H54 (cell line): ENCODE measurements at places on chromosomes 2 and 18.

- DNase-seq = no peak
Observed at GRCh38 chr2:99641999-99642398, 152.2 kb upstream of the REV1 start.

- DNase-seq = no peak
Observed at GRCh38 chr2:105581555-105581944, 163.2 kb upstream of the NCK2 start.

DNA sequence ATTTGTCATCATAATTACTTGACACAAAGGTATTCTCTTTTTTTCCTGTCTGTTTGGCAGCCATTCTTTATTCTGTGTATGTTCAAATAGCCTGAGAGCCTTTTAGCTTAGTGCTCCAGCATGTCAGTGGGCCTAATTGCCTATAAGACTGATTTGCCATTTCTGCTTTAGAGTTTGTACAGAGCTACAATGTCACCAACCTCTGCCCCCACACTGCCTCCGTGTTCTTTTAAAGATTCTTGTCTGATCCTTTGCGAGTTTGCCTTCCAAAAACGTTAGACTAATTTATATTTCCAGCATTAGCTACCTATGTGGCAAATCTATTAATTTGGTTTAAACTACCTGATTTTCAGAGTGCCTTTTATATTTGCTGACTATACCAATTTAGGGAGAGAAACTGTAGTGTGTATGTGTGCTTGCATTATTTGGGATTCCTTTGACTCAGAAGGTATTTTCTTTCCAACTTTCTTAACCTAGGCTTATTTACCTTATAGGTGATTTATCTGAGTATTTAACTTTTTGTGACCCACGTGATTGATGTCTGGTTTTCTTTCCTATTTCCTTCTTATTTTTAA lies 70.8 kb downstream of the FAM117B start:
- no peak for DNase-seq

- DNase-seq = no peak
Observed at GRCh38 chr2:237739101-237739500, 59.5 kb upstream of the RBM44 start.

- DNase-seq = no peak
Observed at GRCh38 chr2:191126386-191127085, 24.3 kb downstream of the STAT4 start.

- peak; percentile 92 for DNase-seq
Observed at GRCh38 chr2:238143239-238143951, 4.9 kb downstream of the KLHL30 start.

DNA sequence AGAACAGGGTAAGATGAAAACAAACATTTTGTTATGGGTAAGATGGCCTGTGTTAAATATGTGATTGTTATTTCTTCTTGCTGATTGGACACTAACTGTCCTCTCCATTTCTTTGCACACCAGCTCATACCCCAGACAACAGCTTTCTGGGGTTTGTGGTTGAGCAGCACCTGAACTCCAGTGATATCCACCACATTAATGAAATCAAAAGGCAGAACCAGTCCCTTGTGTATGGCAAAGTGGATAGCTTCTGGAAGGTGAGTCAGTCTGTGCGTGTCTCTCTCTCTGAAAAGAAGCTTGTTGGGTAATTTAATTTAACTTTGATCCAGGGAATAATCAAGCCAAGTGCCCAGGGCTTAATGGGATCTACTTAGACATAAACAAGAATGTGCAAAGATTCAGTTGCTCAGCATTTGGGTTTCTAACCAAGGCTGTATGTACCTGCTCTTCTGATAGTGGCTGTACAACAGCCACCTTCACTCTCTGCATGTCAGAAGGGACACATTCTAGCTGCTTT lies 108.3 kb downstream of the MGAT5 start:
- no peak for DNase-seq

GRCh38 chr2:31270822-31271231 lies 36.9 kb downstream of the EHD3 start:
- no peak for DNase-seq

DNA sequence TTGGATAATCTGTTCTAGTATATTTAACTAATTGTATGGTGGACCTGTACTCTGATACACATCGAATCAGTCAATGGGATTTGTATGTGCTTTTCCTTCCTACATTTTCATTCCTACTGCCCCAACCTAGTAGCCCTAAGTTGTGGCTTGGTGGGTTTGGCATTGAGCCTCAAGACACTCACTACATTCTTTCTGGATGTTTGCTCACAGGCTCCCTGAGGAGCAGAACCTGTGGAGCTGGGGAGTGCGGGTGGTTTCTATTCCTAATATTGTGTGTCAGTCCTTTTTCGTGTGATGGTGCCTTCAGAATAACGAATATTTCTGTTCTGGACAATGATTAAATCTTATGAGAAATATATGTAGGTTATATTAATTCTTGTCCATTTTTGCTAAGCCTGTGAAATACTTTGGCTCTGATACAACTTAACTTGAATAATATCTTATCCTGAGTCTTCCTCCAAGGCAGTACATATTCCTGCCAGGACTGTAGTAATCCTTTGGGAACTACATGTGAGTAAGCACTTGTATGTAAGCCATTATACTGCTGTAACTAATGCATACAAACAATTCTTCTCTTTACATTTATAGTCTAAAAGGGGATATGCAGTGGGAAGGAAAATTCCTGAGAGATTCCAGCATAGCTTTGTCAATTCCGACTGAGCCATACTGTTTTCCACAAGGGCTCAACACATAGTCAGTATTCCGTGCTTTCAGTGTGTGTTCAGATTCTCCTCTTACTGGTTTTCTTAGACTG lies 150.6 kb downstream of the AGPS start:
- peak; percentile 30 for DNase-seq

DNA sequence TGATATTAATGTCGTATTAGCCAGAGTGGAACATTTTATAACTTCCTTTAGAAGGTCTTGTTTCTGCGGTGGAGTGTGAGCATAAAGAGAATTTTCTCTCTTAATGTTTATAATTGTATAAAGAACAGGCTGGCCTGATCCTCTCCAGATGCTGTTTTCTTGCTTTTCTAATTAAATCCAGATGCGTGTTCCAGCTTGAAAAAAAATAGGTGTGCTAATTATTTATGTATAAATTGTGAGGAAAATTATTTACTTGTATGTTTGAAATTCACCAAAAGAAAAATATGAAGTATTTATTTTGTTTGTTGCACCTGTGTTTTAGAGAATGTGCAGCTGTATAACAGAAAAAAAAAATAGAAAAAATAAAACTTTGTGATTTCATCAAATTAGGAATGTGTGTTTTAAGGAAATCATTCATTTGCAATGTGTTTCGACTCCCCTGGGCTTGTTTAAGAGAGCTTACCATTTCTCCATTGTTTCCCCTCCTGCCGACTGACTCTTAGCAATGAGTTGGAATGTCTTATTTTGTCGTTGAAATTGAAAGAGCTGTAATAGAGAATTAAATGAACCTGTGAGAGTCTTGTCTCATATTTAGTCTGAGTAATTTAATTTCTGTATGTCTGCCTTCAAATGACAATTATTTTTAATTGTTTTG lies 220.1 kb upstream of the NXPH2 start:
- no peak for DNase-seq

DNA sequence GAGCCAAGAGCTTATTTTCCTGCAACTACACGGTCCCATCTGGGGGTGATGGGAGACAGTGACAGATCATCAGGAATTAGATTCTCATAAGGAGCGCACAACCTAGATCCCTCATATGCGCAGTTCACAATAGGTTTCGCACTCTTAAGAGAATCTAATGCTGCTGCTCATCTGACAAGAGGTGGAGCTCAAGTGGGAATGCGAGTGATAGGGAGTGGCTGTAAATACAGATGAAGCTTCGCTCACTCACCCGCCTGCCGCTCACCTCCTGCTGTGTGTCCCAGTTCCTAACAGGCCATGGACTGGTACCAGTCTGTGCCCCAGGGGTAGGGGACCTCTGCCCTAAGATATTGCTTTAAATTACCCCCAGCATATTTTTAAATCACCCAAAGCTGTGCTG lies 10.8 kb downstream of the LRRFIP1 start:
- DNase-seq = no peak

DNA sequence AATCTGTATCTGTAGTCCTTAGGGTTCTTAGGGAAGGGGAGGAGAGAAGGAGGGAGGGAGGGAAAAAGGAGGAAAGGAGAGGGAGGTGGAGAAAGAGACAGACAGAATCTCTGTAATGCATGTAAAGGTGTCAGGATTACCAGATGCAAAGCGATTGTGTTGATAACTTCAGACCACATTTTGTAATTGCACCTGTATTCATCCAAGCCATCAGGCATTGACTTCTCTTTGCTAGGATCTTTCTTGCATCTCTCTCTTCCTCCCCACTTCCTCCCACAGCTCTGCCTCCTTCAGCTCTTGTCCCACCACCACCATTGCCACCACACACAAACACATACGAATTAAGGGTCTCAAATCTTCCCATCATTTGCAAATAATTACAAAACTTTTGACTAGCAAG lies 91.4 kb downstream of the AOX1 start:
- no peak for DNase-seq

DNA sequence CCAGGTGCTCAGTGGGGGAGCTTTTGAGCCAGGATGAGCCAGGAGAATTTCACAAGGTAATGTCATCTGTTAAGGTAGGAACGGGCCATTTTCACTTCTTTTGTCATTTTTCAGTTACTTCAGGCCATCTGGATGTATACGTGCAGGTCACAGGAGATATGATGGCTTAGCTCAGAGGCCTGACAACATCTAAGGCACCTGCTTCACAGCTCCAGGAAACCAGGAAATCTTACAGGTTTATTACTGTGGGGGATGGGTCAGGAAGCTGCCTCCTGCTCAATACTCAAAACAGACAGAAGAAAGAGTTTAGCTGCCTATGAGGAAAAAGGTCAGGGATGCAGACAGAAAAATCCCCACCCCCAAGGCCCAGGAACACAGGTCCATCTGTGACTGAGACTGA lies 364.3 kb upstream of the LRP1B start:
- no peak for DNase-seq

DNA sequence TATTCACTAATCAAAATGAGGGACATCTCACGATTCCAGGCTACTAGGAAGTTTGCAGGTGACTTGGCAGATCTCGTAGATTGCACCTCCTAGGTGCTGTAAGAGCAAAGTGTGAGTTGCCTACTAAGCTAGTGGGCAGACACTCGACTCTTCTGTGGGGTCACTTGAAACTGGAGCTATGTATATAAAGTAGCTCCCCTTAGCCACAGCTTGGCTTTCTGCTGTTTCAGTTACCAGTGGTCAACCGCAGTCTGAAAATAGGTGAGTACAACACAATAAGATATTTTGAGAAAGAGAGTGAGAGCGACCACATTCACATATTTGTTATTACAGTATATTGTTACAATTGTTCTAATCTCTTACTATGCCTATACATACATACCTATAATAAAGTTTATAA lies 23.3 kb downstream of the CTAGE1 start:
- DNase-seq = no peak

DNA sequence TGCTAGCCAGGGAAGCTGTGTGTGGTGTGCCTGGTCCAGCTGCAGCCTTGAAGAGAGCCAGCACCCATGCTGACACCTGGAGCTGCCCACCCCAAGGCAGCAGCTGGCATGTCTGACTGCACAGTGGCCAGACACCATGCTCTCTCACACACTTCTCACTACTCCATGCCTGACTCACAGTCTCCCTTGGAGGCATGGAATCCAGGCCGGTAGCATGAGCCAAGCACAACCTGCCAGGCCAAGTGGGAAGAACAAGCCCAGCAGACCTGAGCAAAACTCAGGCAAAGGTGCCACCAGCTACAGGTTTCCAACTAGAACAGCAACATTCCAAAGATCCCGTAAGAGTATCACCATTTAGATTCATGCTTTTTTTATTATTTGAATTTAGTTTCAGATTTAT lies 625.3 kb upstream of the LRRTM4 start:
- DNase-seq = no peak

DNA sequence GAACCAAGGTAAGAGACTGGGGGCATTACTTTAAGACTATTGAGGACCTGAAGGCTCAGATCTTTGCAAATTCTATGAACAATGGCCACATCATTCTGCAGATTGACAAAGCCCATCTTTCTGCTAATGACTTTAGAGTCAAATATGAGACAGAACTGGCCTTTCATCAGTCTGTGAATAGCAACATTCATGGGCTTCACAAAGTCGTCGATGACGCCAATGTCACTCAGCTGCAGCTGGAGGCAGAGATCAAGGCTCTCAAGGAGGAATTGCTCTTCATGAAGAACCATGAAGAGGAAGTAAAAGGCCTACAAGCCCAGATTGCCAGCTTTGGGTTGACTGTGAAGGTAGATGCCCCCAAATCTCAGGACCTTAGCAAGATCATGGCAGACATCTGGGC lies 43.8 kb upstream of the SLC4A10 start:
- DNase-seq = no peak

GRCh38 chr2:119741001-119741400 lies 18.7 kb upstream of the PTPN4 start:
- DNase-seq = no peak

DNA sequence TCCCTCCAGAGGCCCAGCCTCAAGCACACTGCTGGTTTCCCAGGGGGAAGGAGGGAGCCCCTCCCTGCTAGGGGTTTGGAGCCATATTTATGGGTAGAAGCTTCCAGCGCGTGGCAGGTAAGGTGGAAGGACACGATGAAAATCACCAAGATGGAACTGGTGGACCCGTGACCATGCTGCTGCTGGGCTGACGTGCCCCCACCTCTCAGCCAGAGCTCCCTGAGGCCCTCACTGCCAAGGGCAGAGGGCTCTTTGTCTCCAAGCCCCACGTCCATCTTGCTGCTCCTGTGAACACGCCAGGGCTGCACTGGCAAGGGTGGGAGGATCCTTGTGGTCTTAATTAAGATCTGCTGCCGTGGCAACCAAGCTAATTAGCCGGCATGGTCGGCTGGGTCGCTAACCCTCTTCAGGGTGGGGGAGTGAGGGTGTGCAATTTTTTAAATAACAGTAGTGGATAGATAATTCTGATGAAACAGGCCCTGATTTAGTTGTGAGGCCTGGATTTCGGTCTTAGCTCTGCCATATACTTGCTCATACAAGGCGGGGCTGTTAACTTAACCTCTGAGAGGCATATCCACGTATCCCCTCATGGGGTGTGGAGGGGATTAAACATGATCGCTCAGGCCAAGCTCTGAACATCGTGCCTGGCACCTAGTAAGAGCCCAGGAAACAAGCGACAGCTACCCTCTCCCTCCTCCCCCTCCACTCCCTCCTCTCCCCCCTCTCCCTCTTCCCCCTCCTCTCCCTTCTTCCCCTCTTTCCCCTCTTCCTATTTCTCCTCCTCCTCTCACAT lies 232.8 kb downstream of the CELF4 start:
- no peak for DNase-seq

- no peak for DNase-seq
Observed at GRCh38 chr2:226123300-226123699, 676.3 kb downstream of the IRS1 start.

- peak; percentile 38 for DNase-seq
Observed at GRCh38 chr2:70828914-70829824, 6.4 kb downstream of the CD207 start.
